Thyroid gland (tissue), 4 donors: ENCODE measurements at places on chromosomes 7 and 10. TPM values are rescaled to one million over a fixed set of nuclear protein-coding genes. Genes with fewer than 3 reads are reported as not detected.

GRCh38 chr7:27191161-27191731, 6.2 kb upstream of the HOXA11 start:
- DNase-seq, result no peak

DNA sequence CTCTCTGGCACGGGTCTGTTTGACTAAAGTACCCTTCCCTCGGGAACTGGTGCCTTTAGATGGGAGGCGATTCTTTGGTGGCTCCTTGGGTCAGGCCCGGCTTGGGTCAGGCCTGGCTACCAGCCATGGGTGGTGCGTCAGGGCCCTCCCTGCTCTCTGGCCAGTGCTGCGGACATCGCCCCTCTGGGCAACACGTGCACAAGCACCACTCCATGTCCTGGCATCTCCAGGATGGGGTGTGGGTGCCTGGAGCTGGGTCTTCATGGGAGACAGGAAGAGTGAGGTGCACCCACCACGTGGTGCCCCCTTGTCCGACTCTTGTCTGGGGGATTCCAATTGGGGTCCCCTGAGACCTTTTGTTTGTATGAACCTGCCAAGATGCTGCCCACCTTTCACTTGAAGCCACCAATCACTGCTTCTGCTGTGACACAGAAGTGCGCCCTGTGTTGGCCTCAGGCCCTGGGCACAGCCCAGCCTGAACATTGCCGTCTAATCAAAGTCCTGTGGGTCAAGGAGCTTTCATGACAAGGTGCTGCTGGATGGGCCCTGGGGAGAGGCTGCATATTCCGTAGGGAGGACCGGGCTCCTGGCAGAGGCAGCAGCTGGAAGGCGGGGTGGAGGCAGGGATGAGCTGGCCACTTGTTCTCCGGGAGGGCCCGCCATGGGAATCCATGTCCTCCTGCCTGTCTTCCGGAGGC, 11.1 kb upstream of the PWWP2B start:
- no peak for DNase-seq

- DNase-seq, result no peak
Observed at GRCh38 chr10:22606164-22606614, 108.2 kb downstream of the PIP4K2A start.

GRCh38 chr10:99529591-99530107, 3.1 kb upstream of the NKX2-3 start:
- DNase-seq, result no peak

DNA sequence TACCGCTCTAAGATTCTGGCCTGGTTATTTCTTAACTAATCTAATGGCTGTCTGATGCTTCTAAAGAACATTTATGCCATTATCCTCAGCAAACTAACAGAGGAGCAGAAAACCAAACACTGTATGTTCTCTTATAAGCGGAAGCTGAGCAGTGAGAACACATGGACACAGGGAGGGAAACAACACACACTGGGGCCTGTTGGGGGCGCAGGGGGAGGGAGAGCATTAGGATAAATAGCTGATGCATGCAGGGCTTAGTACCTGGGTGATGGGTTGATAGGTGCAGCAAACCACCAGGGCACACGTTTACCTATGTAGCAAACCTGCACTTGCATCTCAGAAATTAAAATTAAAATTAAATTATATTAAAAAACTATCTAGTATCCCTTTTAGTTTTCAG, 853.5 kb downstream of the GATA3 start:
- DNase-seq, result no peak

The GPNMB gene
- total RNA-seq, result 84.8 TPM
